ENCODE measurements at places on chromosomes 12 and 14.

DNA sequence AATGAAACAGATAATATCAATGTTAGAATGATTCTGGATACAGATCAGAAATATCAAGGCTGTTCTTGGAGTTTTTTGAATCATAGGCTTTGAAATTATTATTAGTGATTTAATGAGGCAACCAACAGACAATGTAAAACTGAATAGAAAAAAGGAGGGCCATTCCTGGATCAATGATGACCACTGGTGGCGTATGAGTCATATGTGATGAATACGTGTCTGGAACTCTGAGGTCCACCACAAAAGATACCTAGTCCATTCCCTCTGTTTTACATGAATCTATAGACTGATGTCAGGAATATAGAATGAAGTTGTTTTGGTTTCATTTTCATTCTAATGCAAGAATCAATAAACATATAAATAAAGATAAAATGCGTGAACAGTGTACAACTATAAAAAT lies 78.3 kb upstream of the RTL1 start:
- no peak for DNase-seq

DNA sequence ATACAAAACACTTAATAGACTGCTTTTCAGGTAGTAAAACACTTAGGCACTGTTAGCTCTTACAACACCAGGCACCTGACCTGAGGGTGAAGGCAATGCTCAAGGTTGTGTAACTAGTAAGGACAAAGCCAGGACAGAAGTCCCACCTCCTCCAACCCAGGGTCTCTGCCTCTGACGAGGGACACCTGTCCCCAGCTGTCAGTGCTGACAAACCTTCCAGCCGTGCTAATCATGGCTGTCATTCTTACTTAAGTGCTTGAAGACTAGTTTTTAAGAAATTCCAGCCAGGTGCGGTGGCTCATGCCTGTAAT lies 62.5 kb upstream of the MAX start:
- DNase-seq, result no peak

DNA sequence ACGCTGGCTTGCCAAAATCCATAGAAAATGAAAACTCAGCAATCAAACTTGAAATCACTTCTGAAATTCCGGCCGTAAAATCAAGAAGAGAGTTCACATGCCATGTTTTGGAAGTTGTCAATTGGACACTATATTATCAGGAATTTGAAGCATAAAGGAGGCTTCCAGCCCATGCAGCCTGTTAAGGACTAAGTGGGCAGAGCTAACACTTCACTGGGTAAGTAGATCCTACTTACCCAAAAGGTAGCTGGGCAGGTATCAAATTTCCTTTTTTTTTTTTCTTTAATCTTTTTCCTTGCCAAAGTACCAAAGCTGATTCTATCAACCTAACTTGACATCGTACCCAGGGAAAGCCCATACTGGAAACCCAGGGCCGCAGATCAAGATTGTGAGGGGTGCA lies 71.5 kb upstream of the ARHGAP5 start:
- no peak for DNase-seq

DNA sequence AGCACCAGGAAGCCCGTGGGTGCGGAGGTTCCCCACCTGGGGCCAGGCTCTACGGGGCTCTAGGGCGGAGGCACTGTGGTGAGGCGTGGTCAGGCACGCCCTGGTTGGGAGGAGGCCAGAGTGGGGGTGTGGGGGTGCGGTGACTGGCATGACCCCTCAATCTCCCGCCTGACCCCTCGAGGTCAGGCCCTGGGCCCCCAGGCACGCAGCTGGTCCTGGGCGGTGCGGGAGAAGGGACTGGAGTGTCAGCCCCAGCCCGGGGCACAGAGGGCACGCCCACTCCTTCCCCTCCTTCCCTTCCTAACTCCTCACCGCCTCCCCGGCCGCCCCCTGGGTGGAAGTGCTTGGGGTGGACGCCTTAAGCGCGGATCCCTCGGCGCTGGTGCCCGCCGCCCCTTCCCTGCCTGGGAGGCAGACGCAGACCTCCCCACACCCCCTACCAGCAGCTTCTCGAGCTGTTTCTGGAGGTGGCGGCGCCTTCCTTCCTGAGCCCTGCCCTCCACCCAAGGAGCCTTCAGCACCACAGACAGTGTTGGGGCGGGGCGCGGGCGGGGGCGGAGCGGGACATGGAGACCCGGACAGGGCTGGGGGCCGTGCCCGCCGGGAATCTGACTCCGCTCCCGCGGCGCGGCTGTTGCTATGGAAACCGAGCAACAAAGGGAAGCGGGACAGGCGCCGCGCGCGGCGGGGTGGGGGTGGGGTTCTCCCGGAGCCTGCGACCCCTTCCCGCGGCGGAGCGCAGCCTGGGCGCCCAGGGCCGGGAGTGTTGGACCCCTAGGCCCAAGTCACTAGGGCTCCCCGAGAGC lies 741 bp upstream of the CRIP2 start:
- peak; percentile 55 for DNase-seq

DNA sequence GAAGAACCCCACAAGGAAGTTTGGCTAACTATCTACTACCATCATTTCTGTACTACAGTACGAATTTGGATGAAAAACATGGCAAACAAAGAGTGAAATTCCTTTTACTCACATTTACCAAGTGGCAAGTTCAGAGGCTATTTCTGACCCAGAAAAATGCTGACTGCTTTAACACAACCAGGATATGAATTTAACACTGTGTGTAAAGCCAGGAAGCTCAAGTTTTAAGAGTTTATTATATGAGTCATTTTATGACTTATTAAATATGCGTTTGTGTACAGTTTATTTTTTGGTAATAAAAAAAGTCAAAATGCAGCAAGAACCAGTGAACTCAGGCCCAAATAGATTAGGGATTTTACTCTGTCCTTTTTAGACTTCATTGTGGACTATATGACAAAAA lies 58.4 kb upstream of the STAC3 start:
- no peak for DNase-seq

DNA sequence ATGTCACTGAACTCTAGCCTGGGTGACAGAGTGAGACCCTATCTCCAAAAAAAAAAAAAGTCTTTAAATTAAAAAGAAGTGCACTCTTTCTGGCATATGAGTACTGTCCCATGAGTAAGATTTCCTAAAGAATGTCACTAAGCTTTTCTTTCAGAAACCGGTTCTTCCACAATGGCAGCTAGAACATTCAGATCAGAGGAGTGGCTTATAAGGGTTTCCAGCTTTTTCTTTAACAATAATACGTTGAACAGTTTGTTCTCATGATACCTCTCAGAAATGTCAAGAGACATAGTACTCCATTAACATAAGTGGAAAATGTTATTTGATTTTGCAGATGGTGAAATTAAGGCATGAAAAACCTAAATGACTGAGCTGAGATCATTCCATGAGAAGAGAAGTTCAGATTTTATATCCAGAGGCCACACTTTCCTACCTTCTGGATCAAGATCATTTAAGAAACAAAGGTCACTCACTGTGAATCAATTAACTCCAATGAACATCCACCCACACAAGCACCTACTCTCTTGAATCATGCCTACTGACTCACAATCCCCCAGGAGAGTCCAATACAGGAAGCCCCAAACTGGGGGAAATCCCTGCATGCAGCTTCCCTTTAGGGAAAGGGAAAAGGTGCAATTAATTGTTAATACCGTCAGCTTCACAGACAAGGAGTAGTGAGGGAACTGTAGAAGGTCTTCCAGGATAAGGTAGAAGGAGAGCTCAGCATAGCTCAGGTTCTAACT lies 86.9 kb downstream of the SPTSSA start:
- DNase-seq, result no peak

- no peak for DNase-seq
Measured at GRCh38 chr12:41530441-41530840, 342.3 kb downstream of the PDZRN4 start.

DNA sequence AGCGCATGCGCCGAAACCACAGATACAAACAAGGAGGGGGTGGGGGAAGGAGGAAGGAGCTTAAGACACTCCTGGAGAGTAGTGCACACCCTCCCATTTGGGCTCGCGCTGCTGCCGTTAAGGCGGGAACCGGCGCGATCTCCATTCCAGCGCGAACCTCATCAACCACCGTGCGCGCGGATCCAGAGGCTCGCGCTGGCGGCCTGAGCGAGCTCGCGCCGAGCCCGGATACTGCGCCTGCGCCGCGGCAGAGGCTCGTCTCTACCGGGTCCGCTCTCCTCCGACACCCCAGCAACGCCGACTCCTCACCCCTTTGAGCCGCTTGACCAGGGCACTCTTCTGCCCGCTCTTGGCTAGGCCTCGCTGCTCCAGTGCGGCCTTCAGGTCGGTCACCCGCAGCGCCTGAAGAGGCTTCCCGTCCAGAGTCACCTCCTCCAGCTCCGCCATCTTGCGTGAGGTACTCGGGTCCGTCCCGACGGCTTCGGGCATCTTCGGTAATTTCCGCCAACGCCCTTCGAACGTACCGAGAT lies at the start of gene ACIN1:
Gene ACIN1, minus strand, starts transcription at position 471 of the 530 bp plus-strand sequence. Its CDS starts 24 bp downstream, at position 447.
- no peak for DNase-seq

- DNase-seq, result no peak
Measured at GRCh38 chr12:67483871-67484554, 164.5 kb upstream of the DYRK2 start.

- DNase-seq, result no peak
Measured at GRCh38 chr12:110744601-110745264, 2.0 kb upstream of the PPP1CC start.

- DNase-seq, result no peak
Measured at GRCh38 chr12:93524386-93525133, 47.9 kb upstream of the SOCS2 start.

DNA sequence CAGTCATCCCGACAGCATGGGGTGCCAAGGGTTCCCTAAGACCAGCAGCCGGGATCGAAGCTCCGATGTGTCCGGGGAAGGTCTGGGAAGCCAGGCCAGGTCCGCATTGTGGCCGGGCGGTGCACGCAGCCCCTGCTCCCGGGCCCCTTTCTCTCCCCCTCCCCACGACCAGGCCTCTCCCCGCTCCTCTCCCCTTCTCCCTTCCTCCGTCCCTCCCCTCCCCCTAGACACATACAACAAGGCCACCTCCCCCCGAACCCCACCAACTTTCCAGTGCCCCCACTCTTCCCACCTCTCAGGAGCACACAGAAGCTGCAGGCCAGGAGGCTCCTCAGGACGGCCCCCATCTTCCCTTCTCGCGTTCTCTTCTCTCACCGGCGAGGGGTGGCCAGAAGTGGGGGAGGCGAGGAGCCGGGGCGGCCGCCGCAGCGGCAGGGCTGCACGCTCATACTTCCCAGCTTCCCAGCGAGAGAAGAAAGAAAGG lies 413 bp downstream of the LRP6 start:
- no peak for DNase-seq

DNA sequence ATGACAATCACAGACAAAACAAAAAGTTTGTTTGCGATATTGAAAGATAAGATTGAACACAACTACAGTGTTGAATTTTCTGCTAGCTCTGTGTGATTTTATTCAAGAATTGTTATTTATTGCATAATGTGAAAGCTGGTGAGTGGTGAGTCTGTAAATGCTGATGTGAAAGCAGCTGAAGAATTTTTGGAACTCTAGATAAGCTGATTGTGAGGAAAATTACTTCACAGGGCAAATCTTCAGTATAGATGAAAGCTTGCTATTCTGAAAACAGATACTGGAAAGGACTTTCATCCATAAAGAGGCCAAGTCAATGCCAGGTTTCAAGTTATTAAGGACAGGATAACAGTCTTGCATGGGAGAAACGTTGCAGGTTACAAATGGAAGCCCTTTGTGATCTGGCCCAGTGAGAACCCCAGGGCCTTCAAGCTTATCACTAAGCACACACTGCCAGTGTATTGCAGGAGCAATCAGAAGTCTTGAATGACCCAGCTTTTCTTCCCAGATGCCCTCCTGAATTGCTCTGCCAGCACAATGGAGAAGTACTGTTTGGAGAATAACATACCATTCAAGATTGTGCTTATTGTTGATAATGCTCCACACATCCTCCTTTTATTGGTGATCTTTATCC lies 153.7 kb downstream of the PCNX1 start:
- no peak for DNase-seq

GRCh38 chr12:65894088-65894487 lies 69.8 kb downstream of the HMGA2 start:
- no peak for DNase-seq
